ENCODE measurements at places on chromosomes 1 and 21. TPM values are rescaled to one million over a fixed set of nuclear protein-coding genes. Genes with fewer than 3 reads are reported as not detected.

The GSTM2 gene
- total RNA-seq = 23.4 TPM

The NRIP1 gene
- total RNA-seq = 18.4 TPM

The PDIK1L gene
- total RNA-seq = 5.9 TPM

The CCDC18 gene
- 4.6 TPM for total RNA-seq

The CFAP141 gene
- total RNA-seq = not detected

The KRTAP12-2 gene
- not detected for total RNA-seq

The MNDA gene
- total RNA-seq = not detected

The TTC39A gene
- 0.26 TPM for total RNA-seq

The ASCL5 gene
- not detected for total RNA-seq

The SLC44A5 gene
- 0.08 TPM for total RNA-seq

The RNF11 gene
- total RNA-seq = 62.5 TPM

The PRRX1 gene
- 51.3 TPM for total RNA-seq

The HAPLN2 gene
- 1.9 TPM for total RNA-seq

The ETNK2 gene
- 8.7 TPM for total RNA-seq

The HRNR gene
- total RNA-seq = not detected

The VWA5B1 gene
- total RNA-seq = not detected

The NTMT2 gene
- total RNA-seq = not detected

The TRMT1L gene
- 26.6 TPM for total RNA-seq
